Activated T-helper 2 cell treated with anti-CD3 and anti-CD28 coated beads, Interferon-gamma antibody, Interleukin-2, Interleukin-4, amounts not matched to agents 10 μg/mL and 5 μg/mL and 100 μg/mL, durations not matched to agents 14 hours and 24 hours and 36 hours (primary cell): ENCODE measurements at places on chromosomes 7 and 10. TPM values are rescaled to one million over a fixed set of nuclear protein-coding genes. Genes with fewer than 3 reads are reported as not detected.

Gene GNA12
- 40.9 and 41.4 TPM in 2 replicates for total RNA-seq

Gene EN2
- total RNA-seq = not detected in 2 replicates

Gene DRGX
- not detected in 2 replicates for total RNA-seq

Gene LYZL1
- not detected in 2 replicates for total RNA-seq

Gene ZNF467
- not detected in 2 replicates for total RNA-seq

- DNase-seq = no peak
Measured at GRCh38 chr10:87615856-87616255, 43.8 kb upstream of the PAPSS2 start.

DNA sequence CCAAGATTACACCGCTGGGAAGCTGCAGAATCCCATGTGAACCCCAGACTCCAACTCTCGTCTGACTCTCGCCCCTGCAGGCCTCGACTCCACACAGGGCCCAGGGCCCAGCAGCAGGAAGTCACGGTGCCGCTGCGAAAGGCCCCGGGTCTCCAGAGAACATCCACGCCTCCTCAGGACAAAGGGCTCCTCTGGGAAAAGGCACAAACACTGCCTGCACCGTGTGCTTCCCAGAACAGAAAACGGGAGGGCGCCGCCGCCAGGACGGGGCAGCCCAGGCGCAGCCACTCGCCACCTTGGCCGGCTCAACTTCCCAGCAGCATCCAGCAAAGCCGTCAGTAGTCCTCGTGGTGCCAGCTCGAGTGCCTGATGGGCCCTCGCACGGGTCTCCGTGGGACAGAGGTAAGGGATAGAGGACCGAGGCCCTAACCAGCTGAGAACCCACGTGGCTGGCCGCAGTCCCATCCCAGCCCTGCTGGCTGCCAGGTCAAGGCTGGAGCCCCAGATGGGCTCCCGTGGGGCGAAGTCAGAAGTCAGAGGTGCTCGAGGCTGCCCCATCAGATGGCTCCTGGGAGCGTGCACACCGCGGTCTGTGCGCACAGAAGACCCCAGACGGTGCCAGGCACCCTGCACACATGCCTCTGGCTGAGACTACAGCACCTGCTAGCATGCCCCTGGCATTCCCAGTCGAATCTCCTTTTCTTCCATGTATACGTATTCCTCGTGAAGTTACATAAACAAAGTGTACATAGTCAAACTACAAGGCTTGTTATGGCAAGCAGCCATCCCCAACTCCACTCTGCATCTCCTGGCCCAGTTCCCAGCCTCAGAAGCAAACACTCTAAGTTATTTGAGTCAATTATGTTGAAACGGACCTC is 60.2 kb downstream of the MAD1L1 start:
- no peak for DNase-seq

DNA sequence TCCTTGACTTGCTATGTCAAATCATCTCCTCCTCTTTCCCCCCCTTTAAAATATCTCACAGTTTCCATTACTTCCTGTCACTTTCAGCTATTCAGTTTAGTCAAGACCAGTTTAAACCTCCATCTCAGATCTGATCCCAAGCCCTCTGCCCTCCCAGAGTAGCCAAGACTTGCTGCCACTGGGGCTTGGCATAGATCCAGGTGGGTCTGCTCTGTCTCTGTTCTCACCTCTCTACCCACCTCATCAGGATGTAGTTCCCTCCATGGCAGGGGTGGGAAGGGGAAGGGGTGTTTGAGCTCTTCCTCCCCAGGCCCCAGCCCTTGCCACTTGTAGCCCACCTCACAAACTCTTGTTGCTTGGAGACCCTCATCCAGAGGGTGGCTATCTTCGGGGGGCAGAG is 22.0 kb downstream of the PPP1R3C start:
- no peak for DNase-seq

GRCh38 chr10:132493756-132494290 is 43.8 kb upstream of the INPP5A start:
- no peak for DNase-seq

- no peak for DNase-seq
Measured at GRCh38 chr10:90112681-90113080, 411.3 kb downstream of the KIF20B start.

DNA sequence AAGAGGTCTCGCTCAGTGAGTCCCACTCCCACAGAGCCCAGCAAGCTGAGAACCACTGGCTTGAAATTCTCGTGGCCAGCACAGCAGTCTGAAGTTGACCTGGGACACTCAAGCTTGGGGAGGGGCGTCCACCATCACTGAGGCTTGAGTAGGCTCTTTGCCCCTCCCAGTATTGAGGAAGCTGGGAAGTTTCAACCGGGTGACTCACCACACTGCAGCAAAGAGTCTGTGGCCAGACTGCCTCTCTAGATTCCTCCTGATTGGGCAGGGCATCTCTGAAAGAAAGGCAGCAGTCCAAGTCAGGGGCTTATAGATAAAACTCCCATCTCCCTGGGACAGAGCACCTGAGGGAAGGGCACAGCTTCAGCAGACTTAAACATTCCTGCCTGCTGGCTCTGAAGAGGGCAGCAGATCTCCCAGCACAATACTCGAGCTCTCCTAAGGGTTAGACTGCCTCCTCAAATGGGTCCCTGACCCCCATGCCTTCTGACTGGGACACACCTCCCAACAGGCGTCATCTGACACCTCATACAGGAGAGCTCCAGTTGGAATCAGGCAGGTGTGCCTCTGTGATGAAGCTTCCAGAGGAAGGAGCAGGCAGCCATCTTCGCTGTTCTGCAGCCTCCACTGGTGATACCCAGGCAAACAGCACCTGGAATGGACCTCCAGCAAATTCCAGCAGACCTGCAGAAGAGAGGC is 970.9 kb upstream of the LRRN3 start:
- DNase-seq = no peak

- DNase-seq = no peak
Measured at GRCh38 chr7:29270594-29271318, 76.2 kb downstream of the CHN2 start.

DNA sequence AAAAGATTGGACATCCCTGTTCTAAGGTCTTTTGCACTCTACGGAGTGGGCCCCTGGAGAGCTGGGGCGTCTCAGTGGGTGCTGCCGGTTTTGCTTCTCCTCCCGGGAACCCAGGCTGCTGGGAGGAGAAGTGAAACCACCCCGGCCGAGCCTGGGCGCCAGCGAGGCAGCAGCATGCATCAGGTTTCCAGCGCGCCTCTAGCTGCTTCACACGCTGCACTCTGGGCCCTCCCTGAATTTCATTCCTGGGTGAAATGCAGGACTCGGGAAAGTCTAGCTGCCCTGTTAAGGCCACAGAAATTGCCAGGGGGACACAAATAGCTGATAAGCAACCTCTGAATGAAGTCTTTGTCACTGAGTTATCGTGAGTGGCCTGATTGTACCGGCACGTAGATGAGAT is 127.4 kb downstream of the TRRAP start:
- DNase-seq = no peak

DNA sequence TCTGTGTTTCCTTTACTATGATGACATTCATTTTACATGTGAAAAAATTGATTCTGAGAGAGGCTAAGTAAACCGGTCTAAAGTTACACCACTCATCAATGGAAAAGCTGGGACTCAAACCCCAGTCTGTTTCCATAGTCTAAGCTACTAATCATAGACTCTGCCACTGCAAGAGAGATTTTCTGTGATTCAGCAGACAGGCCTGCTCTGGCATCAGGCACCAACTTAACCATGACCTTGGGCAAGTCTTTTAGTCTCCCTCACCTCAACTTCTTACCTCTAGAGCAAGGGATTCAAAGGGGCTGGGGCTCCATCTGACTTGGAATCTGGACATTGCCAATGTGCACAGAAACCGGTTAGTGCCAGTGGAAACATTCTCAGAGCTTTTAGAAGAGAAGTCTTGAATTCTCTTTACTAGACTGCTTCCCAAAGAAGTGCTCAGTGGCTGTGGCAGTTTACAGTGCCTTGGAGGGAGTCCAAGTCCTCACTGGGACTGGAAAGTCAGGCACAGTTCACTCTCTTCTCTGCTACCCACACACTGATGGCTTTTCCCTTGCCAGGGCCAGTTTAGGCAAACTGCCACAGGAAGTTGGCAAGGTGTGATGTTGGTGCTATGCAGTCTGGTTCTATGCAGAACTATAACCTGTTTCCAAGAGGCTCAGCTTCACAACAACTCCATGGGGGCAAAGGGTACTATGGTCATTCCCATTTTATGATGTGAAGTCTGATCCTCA is 4.5 kb upstream of the BLNK start:
- no peak for DNase-seq

DNA sequence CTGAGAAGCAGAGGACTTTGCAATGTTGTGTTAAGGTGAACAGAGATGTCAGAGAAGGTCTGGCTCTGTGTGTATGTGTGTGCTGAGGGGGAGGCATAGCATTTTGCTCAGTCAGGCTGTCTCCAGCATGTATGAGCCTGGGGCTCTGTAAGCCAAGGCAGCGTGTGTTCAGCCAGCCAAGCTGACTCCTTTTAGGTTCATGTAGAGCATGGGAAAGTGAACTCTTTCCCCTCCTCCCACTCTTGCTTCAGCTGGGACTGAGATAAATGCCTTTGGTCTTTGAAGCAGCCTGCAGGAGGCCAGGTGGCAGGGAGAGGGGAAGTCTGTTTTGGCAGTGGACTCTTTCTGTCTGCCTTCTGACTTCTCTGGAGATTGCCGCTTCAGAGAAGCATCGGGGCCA is 3.8 kb downstream of the SFXN2 start:
- DNase-seq = no peak

GRCh38 chr10:30493609-30494530 is 59.9 kb downstream of the MAP3K8 start:
- DNase-seq = no peak

GRCh38 chr7:115379321-115379720 is 457.4 kb downstream of the MDFIC start:
- DNase-seq = no peak

DNA sequence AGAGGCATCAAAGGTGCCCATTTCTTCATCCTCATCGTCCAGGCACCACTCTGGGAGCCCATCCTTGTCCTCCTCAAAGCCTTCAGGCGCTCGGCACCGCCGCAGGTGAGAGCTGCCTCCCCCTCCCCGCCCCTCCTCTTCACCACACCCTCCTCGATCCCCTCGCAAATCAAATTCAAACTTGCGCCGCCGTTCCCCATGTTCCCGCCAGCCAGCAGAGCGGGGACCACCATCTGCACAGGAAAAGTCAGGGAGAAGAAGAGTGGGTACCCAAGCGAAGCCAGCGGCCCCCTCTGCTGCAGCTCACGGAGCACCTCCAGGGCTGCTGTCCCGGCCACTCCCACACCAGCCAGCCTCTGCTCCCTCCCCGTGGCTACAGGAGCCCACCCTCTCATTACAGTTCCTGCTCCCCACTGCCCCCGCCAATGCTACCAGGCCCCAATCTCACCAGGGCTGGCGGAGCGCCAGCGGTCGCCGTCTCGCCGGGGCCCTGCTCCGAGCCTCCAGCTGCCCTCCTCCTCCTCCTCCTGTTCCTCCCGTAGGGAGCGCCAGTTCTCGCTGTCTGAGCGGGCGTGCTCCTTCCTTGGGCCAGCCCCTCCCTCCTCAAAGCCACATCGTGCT is 7.7 kb downstream of the GIGYF1 start:
- no peak for DNase-seq

- DNase-seq = no peak
Measured at GRCh38 chr10:10870523-10871241, 147.0 kb upstream of the CELF2 start.

GRCh38 chr7:108307595-108307994 is 148.6 kb downstream of the NRCAM start:
- no peak for DNase-seq

- no peak for DNase-seq
Measured at GRCh38 chr7:81210137-81211064, 291.6 kb upstream of the SEMA3C start.

DNA sequence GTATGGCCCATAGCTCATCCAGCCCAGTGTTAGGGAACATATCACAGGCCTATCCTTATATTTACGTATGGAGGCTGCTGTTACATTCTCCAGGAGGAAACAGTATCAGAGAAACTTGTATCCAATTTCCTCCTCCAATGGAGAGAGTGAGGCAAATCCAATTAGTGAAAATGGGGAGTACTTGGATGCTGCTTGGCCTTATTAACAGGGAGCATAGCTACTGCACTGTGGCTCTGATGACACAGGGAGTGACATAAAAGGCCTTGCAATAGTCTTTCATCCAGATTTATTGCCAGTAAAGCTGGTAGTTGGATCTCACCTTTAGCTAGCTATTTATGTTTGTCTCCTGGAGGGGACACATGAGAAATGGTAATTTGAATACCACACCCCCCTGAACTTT is 313.2 kb upstream of the MTPN start:
- no peak for DNase-seq
